GM23338 (cell line): ENCODE measurements at places on chromosomes 1 and 21.
A peak's percentile ranks its signal among the peaks of the same experiment; 100 is the strongest.

GRCh38 chr1:69982992-69983391, 222.4 kb downstream of the LRRC40 start:
- DNase-seq: no peak

- no peak for DNase-seq
Observed at GRCh38 chr1:155186794-155187455, 13.3 kb downstream of the TRIM46 start.

DNA sequence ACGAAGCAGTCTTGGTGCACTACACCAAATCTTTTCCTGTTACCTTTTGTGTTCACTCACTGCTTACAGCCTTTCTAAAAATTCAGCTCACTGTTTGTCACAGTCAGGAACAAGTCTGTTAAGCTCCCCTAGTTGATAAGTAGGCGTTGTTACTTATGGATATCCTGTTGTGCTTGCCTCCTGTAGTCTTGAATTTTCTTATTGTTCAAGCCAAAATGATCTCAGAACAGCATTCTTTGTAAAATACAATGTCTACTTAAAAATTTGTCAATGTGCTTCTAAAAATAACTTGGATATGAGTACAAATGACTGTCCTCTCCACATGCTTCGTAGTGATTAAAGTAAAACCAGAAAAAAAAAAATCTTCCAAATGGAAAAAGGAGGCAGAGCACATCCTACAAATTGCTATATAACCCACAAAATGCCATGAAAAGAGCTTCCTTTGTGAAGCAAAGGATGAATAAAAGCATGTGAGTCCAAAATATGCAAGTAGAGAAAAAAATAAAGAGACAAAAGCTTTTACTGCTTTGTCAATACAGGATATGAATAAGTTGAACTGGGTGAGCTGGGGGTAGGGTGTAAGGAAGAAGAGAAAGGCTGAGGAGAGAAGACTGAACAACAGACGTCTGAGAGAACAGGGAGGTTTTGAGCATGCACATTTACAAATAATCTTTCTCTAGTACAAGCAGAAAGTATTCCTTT, 228.9 kb upstream of the ADGRL4 start:
- DNase-seq: peak; percentile 8

DNA sequence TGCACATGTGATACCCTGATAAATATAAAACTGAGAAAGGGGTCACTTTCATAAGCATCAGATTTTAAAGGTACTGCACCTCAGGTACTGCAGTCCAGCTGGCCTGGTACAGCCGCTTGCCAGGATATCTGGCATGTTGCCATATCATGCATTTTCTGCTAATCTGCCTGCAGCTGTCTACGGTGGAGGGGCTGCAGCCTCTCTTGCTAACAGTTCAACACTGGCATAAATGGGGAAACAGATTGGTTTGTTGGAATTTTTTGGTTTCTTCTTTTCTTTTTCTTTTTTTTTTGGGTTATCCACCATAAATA, 71.5 kb downstream of the MIS18A start:
- no peak for DNase-seq
